ENCODE measurements at places on chromosomes 11 and 22. TPM values are rescaled to one million over a fixed set of nuclear protein-coding genes. Genes with fewer than 3 reads are reported as not detected.
A peak's percentile ranks its signal among the peaks of the same experiment; 100 is the strongest.

The PHLDB1 gene
- 58.7 TPM for total RNA-seq

The RBM14 gene
- total RNA-seq, result 152 TPM

DNA sequence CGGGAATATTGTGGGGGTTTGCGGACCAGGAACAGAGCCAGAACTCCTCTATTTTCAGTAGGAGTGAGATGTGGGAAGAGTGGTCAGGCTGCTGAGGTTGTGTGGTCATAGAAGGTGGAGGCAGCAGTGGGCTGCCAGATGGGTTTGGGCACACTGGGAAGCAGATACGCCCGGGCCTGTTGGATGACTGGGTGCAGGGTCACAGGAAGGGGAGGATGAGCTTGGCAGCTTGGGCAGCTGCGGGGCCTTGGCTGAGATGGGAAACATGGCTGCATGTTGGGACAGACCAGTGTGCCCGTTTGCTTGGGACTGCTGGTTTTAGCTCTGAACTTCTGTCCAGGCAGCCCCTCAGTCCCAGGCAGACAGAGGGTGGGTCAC is 11.4 kb downstream of the SHANK3 start:
- H3K4me3 ChIP-seq, result no peak overlapping the region
- H3K36me3 ChIP-seq, result no peaks in the 10 kb centered on the region
- H3K4me1 ChIP-seq, result no peaks in the 10 kb centered on the region

- DNase-seq, result no peak
- no peaks in the 10 kb centered on the region for H3K36me3 ChIP-seq
- no peak overlapping the region for H3K4me3 ChIP-seq
- no peaks in the 10 kb centered on the region for H3K4me1 ChIP-seq
- H3K27me3 ChIP-seq, result no peaks in the 10 kb centered on the region
- no peak overlapping the region for H3K27ac ChIP-seq
Observed at GRCh38 chr11:126927623-126928022, 72.9 kb downstream of the KIRREL3 start.

The MFRP gene
- not detected for total RNA-seq

DNA sequence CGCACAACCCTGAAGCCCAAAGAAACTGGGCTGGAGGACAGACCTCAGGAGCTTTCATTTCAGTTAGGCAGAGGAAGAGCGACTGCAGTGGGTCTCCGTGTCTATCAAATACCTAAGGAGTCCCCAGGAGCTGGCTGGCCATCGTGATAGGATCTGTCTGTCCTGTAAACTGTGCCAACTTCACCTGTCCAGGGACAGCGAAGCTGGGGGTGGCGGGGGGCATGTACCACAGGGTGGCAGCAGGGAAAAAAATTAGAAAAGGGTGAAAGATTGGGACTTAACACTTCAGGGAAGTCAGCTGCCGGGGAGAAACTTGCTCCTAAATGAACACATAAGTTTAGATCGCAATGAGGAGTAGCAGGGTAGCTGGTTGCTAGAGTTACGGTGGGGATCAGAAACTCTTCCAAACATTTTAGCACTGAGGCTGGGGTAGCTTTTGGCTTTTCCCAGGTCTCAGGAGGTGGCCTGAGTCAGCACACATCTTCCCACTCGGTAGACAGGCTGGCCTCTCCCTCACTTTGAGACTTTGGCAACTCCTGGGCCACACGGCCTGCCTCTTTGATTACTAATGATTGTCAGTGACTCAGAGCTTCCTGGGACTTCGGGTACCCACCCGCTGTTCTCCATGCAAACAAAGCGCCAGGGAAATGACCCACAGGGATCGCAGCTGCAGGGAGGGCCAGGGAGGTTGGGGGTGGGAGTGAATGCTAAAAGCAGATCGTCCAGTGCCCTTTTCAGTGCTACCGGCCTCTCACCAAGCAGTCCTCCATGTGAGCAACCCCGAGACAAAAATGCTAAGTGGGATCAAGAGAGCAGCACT is 2.9 kb upstream of the MTFP1 start:
- H3K36me3 ChIP-seq, result peaks cover 25% of the 10 kb centered on the region
- no peaks in the 10 kb centered on the region for H3K27me3 ChIP-seq
- H3K4me1 ChIP-seq, result peaks cover 44% of the 10 kb centered on the region
- H3K4me3 ChIP-seq, result peak overlapping the region; percentile 60
- H3K27ac ChIP-seq, result peak overlapping the region; percentile 97
- peak; percentile 92 for DNase-seq

- no peaks in the 10 kb centered on the region for H3K27me3 ChIP-seq
- no peaks in the 10 kb centered on the region for H3K36me3 ChIP-seq
- no peak for DNase-seq
- no peak overlapping the region for H3K27ac ChIP-seq
- H3K4me3 ChIP-seq, result no peak overlapping the region
Observed at GRCh38 chr11:64563966-64564365, 27.1 kb upstream of the SLC22A12 start.

The CECR2 gene
- 6.6 TPM for total RNA-seq

All from A673 (cell line).